Stimulated activated CD8-positive, alpha-beta memory T cell treated with anti-CD3 and anti-CD28 coated beads, Interleukin-7, amount 100 ng/mL, for 48 hours (primary cell): ENCODE measurements at places on chromosomes 7 and 10.

- no peak for DNase-seq
Observed at GRCh38 chr7:3356173-3356572, 55.1 kb downstream of the SDK1 start.

GRCh38 chr7:138799336-138800000 is 1.5 kb upstream of the ATP6V0A4 start:
- no peak for DNase-seq

GRCh38 chr7:42932811-42933591 is 825 bp downstream of the MRPL32 start:
- DNase-seq = no peak

DNA sequence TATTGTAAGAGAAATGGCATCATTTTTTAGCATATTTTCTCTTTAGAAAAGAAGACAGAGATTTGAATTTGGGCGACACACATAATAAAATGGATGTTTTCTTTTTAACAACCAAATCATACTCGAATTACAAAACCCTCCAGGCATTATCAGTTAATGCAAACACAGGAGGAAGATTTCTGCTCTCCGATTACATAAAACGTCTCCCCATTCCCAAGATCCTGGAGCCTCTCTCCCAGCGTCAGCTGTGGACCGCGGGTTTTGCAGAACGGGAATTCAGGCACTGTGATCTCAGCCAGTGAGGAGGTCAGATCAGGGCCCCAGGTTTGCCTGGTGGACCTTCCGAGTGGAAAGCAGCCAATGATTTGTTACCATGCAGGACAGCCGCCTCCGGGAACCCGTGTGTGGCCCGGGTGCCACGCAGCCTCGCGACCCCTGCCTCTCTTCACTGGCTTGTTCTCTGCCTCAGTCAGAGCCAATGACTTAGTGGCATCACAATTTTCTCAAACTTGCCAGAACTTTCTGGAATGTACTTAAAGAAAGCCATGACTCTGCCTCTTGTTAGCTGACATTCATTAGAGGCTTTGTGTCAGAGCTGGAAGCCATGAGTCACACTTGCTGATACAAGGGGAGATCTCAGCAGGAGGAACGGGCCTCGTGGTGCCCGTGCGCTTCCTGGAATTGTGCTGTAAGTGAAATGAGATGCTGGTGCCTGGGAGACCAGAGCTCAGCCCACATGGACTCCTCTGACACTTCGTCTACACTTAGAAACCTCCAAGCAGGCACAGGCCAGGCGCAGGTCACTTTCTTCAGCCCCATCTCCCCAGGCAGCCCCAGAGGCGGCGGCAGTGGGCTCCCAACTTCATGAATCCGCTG is 246.1 kb downstream of the KLF6 start:
- no peak for DNase-seq

DNA sequence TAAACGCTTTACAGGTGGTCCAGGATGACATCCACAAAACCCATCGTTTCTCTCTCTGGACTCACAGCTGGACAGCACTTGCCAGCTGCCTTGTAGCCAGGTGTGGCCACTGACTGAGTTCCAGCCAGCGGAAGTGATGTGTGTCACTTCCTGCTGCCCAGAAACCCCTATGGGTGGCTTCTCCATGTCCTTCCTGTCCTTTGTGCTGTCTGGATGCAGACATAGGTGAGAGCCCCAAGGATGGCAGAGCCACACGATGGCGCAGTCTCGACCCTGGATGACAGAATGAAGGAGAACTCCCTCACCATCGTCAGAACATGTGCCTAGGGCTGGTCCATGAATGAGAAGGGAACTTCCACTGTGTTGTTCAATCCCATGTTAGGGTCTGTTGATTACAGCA is 22.1 kb downstream of the NMT2 start:
- DNase-seq = no peak

DNA sequence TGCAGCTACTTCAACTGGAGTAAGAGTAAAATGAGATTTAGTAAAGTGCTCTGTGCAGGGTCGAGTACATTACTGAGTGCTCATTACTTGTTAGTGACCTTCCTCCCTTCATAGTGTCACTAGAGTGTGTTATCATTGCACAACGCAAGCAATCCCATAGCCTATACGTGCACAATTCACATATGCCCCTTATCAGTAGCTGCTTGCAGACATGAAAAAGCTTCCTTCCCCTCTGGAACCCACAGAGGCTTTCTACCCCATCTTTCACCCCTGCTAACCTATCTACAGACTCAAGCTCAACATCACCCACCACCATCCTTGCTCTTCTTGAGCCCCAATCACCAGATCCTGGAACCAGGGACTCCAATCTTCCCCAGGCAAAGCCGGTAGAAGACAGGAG is 59.3 kb downstream of the C7orf25 start:
- no peak for DNase-seq

DNA sequence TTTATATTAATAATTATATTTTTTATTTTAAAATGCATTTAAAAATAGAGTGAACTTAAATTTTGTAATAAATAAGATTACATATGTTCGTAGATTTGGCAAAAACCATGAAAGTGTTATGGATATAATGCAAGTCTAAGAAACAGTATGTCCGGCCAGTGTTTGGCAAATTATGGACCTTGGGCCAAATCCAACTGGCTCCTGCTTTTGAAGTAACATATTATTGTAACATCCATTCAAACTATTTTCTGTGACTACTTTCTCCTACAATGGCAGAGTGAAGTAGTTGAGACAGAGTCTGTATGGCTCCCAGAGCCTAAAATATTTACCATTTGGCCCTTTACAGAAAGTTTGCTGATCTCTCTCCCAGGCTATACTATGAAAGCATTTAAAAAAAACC is 38.9 kb downstream of the TMEM229A start:
- DNase-seq = no peak

DNA sequence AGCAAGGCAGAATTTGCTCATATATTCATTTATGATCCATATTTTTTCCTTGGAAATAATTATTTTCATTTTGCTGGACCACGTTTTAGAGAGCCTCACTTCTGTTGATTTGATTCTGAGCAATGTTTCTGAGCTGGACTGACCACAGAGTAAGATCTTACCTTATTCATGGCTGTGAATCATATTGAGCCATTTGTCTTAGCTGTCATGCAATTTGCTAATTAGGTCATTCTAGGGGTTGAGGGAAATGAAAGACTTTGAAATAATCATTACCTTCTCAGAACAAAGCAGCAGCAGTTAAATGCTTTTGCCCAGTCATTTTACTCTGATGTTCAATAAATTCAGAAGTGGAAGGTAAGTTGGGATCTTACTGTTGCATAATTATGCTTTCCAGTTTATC is 251.4 kb downstream of the SDK1 start:
- no peak for DNase-seq

DNA sequence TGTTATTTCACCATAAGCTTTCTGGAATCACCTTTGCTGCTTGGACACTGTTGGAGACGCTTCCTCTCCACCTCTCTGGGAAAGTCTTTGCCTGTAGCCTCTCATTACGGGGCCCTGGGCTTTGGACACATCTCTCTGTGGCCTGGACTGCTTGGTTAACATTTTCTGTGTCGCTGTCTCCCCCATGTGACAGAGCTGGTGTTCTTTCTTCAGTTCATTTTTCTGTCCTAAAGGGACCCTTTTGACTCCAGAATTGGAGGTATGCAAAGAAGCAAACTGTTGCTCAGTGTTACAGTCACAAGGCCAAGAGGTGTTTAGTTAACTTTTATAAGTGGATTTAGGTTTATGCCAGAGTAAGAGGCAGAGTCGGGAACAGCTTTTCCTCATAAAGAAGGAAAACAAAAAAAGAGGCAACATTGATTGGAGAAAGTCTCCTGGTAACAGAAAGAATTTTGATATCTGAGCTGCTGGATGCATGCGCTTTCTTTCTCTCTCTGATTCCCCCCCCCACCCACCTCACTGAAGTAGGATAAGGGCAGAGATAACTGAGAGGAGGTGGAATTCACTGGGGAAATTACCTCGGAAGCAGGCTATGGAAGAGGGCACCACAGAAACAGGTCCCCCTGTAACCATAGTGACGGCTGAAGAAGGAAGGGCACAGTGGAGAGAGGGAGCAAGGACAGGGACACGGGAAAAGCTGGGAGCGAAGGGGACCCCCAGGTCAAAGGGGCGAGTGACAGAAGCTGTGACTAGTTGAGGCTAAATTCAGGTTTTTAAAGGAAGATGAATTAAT is 57.8 kb downstream of the LGI1 start:
- no peak for DNase-seq

DNA sequence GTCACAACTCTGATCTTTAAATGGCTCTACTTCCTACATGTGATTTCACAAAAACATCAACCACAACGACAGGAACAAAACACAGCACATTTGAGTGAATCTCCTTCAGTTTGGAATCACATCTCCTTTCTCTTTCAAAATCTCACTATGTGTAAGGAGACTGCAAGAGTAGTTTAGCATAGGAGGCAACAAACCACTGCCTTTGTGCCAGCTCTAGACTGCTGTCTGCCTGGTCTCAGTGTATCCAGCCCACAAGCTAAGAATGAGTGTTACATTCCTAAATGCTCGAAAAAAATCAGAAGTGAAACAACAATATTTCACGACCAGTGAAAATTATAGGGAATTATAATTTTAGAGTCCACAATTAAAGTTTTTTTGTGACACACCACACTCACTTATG is 217.0 kb upstream of the STEAP4 start:
- DNase-seq = no peak

- DNase-seq = no peak
Observed at GRCh38 chr7:75565132-75565837, 73.2 kb downstream of the SPDYE5 start.

GRCh38 chr10:1189166-1190051 is 133.2 kb downstream of the WDR37 start:
- no peak for DNase-seq

DNA sequence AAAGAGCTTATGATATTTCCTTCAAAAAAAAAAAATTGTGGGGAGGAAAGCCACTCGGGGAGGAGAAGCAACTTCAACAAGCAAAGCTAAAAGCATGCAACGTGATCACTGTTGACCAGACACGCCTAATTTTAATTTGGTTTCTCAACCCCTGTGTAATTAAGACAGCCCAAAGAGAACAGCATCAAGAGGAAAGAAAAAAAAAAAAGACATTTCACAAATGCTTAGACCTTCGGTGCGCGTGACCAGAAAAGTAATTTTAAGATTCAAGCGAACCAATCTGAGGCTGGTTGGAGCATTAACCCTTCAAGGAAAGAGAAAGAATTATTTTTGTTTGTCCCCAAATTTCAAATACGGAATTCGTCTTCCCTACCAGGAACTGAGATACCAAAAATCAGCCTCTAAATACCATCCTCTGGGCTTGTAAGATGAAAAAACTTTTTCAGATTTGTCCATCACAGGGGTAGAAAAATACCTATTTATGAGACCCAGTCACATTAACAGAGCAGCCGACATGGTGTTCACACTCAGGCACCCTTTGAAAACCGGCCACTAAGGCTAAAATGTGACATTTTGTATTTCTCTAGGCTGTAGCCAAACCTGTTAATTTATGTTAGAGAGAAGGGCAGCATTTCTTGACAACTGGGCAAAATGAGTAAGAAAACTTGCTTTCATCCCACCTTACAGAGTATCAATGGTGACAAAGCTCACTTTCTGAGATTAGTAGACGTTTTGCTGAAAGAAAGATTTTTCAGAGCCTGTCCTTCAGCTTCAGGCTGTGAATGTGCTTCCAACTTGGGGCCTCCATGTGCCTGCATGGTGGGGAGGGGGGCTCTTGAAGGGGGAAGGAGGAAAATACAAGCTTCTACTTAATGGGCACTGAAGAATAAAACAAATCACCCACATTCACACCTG is 179.9 kb upstream of the KLF14 start:
- DNase-seq = no peak

- no peak for DNase-seq
Observed at GRCh38 chr10:48693206-48693605, 8.5 kb downstream of the WDFY4 start.

- no peak for DNase-seq
Observed at GRCh38 chr10:71981015-71981875, 17.1 kb downstream of the CHST3 start.

DNA sequence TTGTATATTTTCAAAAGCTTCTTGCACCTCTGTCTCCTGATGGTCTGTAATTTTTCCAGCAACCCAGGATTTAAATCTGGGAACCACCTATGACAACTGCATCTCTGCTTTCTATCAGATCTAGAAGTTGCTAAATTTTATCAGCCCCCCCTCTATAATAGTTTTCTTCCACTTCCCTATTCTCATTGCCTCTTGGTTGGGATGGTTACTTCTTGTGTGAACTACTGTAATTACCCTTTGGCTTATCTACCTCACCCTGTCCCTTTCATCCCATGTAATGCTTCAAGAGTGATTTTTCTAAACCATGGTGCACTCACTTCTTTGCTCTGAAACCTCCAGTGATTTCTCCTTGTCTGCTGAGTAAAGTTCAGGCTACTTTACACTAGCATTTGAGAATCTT is 92.3 kb downstream of the BMPR1A start:
- DNase-seq = no peak

- no peak for DNase-seq
Observed at GRCh38 chr10:71338728-71339495, 19.9 kb downstream of the SLC29A3 start.
